ENCODE measurements at places on chromosomes 16 and 17.

DNA sequence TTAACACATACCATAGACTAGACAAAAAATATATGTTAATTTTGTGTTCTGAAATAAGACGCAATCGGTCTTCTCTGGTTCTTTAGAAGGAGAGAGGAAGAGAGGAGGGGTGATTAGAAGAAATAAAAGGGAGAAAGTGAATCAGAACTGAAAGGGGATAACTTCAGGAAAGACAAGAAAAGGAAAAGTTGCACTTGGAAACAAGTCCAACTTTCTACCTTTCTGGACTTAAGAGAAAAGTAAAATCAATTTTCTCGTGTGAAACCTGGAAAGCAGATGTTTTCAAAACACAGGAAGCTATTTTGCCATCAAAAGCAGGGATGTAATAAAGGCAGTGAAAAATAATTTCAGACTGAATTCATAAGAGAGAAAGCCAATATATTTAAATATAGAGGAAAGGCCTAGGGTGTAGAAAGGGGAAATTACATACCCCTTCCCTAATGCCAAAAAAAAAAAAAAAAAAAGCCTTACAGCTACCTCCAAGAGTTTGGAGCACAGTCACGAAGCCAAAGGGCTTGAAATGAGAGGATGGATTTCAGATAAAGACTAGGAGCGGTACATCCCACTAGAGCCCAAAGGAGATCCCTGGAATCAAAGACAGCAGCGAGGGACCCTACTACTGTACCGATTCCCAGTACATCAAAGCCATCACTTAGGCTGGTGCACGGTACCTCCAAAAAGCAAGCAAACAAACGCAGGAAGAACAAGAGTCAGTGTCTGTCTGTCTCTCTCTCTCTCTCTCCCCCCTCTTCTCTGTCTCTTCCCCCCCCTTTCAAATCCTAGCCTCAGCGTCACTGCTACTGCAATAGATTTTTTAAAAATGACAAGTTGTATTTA, 12.1 kb upstream of the ZFHX3 start:
- DNase-seq, result no peak

GRCh38 chr16:23690771-23691482, 12.2 kb downstream of the PLK1 start:
- DNase-seq, result no peak

- no peak for DNase-seq
These were observed 49.8 kb downstream of the COTL1 start for GRCh38 chr16:84568066-84568465.

GRCh38 chr16:84240455-84240854, 643 bp upstream of the KCNG4 start:
- no peak for DNase-seq

DNA sequence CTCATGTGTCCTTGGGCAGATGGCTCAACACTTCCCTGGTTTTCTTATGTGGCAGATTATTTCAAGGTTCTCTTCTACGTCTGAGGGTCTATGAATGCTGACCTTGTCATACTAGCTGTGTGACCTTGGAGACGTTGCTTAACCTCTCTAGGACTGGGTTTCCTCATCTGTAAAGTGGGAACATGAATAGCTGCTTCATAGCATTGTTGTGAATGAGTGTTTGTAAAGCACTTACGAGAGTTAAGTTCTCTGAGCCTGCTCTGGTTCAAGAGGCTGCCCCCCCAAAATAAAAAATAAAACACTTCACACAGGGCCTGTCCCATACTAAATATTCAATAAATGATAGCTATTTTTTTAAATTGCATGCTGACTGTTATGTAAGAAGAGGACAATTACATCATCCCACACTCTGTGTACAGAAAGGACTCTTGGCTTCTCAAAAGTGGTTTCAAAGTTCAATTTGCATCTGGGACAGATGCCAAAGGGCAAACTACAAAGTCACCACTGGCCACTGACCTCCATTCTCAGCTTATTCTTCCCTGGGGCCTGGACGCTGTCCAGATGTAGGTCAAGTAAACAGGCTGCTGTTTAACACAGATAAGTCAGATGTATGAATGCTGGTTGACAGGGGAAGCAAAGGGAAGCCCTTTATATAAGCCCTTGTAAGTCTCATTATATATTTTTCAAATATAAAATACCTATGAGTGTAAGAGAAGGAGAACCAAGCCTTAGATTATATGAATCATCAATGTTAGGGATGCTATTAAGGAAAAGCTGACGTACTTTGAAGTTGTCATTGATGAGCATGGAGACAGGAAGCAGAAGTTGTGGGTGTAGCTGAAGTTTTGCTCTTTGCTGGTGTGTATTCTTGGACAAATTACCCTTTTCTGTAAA, 15.4 kb upstream of the NDEL1 start:
- DNase-seq, result no peak

- DNase-seq, result no peak
These were observed 7.2 kb upstream of the MTSS2 start for GRCh38 chr16:70692873-70693671.

DNA sequence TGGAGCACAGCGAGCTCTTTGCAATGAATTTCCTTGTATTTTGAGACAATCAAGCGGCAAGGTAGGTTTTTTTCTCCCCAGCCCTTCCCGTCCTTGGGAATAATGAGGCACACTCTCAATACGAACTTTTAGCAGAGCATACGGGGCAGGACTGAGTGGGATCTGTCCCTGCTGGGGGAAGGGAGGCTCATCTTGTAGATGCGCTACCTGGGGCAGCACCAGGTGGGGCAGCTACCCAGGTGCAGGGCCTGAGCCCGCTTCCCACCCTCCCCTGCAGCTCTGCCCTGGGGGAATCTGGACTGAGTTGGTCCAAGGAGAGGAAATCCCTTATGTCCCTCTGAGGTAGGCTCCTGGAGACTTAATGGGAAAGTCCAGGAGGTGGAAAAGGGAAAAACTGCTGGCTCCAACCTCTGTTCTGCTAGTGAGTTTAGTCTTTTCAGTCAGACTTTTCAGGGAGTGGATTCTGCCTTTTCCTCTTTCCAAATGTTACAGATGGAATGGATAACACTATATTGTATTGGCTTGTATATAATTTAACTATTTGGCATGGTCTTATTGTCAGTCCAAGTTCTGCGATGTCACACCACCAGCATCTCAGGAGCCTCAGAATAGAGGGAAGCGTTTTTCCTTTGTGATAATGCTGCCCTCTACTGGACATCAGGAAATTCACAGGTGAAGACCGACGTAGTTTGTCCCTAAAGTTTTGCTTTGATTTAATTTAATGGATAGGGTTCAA, 9.6 kb upstream of the CES1 start:
- DNase-seq, result peak; percentile 67

DNA sequence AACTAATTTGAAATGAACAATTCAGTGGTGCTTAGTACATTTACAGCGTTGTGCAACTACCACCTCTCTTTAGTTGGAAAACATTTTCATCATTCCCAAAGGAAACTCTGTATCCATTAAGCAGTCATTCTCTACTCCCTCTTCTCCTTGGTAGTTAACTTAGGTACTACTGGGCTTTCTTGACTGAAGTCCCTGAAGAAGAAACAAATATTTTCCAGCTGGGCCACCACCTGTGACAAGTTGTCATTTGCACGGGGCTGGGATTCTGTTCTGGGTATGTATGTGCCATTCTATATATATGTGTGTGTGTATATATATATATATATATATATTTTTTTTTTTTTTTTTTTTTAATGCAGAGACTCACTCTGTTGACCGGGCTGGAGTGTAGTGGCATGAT, 15.4 kb upstream of the RMI2 start:
- no peak for DNase-seq

- DNase-seq, result peak; percentile 62
These were observed 90.0 kb downstream of the GNAO1 start for GRCh38 chr16:56281249-56281805.

GRCh38 chr16:75948441-75948840, 222.2 kb upstream of the CPHXL start:
- DNase-seq, result no peak

GRCh38 chr16:89187770-89188392, 12.5 kb downstream of the SLC22A31 start:
- no peak for DNase-seq

DNA sequence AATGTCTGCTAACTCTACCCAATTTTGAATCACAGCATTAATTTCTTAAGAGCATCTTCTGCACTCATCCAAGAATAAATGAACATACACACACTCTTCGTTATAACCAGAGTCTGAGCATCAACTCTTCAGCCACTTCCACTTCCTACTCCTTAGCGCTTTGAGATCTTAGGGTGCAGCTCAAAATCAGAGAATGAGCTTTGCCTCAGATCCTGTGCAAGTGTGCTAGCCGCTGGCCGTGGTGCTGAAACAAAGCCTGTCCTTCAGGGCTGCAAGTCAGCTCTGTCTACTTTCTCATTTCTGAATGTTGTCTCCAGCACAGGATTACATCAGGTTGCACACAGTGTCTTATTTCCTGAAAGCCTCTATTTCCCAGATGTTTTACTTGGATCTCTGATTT, 165.4 kb downstream of the AIPL1 start:
- no peak for DNase-seq

DNA sequence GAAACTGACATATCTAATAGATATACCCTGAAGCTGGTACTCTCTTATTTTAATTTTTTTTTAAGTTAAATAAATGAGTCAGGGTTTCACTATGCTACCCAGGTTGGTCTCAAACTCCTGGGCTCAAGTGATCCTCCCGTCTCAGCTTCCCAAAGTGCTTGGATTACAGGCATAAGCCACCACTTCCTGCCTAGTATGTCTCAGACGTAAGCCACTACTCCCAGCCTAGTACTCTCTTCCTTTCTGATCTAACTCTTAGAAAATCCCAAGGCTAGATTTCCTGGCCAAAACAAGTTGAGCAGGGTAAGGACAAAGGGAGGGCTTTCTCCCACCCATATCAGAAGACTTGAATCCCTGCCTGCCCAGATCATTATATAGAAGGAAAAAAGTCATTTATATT, 33.7 kb downstream of the HOXB1 start:
- DNase-seq, result no peak

DNA sequence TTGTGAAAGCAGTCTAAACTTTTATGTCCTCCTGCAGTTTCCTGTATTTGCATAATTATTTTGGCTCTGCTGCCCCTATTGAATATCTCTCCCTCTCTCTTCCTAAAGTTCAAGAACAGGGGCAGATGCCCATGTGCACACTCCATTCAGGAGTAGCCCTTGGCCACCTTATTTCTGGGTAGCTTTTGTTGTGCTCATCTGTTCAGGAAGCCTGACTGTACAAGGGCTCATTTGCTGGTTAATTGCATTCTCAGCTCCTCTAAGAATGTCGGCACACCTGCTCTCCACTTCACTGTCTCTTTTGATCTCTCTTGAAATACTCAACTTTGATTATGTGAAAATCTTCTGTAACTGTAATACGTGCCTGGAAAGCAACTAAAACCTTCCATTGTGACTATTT, 1378.8 kb upstream of the CDH8 start:
- peak; percentile 67 for DNase-seq

DNA sequence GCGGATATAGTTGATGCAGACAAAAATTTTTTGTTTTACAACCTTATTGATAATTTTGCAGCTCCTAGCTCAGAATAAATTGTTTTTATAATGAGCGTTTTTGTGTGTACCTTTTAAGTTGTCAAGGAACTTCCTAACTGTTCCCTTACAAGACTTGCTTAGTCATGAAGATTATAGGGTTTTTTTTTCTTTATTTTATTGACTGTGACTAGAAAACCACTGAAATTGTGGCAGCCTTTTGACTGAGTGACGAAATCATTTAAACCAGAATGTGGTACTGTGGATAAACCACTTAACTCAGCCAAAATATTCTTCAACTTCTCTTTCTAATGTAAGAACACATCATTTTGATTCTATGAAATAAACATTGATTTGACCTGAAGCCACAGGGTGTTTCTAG, 40.8 kb upstream of the VPS4A start:
- no peak for DNase-seq

- no peak for DNase-seq
These were observed 255.5 kb upstream of the TBX2 start for GRCh38 chr17:61144137-61144536.

DNA sequence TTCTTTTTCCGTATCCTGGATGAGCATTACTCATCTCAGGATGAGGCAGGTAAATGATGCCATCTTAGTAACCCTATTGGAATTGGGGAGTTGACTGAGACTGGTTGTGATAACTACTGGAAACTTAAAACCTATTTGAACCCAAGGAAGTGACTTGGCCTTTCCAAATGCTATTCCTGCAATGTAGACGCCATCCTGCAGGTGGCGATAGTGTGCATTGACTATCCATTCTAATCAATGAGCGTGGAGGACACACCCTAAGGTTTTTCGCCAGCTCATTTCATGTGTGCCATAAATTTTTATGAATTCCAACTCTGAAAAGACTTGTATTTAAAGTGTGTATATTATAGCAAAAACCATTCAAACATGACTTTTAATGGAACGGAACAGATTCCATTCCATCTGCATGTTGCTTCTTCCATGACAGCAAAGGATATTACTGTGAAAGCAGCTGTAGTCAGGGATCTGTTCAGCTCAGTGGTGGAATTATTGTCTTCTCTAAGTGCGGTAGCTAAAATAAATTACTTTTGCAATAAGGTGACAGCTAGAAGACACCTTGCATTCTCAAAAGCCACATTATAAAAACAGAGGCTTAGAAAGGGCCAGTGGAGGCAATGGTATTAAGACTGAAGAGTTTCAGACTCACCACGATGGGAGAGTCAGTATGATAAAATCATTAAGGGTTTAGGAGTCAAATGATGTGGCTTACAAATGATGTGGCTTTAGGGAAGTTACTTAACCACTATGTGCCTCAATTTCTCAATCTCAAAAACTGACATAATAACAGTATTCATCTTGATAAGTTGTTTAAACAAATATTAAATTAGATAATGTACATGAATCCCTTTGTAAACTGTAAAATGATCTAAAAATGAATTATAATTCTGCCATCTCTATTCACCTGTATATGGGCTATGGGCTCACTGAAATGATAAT, 55.5 kb downstream of the SYT17 start:
- DNase-seq, result no peak

GRCh38 chr16:51450909-51451308, 299.8 kb upstream of the SALL1 start:
- no peak for DNase-seq

- no peak for DNase-seq
These were observed 294.4 kb downstream of the NPIPA8 start for GRCh38 chr16:18041864-18042834.

GRCh38 chr16:1030473-1030901, 42.1 kb upstream of the SSTR5 start:
- DNase-seq, result no peak
